ENCODE measurements at places on chromosomes 3 and 15.

DNA sequence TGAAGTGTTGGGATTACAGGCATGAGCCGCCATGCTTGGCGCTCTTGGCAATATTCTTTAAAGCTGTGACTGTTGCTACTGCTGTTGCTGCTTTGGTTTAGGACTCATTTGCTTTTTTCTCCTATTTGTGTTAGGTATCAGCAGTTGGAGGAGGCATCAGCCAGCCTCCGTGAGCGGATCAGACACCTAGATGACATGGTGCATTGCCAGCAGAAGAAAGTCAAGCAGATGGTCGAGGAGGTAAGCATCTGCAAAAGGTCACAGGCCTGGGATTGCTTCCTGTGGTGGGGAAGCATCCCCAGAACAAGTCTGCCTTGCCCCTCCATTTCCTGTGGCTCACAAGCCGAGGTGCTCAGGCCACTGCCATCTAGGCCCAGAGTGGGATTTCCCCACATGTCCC is 47.6 kb downstream of the MYZAP start:
- no peak for DNase-seq

DNA sequence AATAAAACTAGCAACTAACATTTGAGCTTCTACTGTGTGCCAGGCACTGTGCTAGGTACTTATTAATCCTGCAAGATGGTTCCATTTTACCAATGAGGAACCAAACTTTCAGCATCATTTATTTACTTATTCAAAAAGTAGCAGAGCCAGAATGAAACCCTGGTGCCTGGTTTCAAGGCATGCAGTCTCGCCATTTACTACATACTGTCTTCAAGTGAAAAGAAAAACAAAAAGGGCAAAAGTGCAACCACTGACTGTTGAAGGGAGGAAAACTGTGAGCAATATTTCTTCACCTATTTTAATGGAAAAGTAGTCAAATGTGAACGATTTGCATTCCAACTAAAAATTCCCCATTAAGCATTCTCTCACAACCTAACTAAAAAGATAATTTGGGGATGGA is 8.7 kb downstream of the DCUN1D1 start:
- DNase-seq: no peak

DNA sequence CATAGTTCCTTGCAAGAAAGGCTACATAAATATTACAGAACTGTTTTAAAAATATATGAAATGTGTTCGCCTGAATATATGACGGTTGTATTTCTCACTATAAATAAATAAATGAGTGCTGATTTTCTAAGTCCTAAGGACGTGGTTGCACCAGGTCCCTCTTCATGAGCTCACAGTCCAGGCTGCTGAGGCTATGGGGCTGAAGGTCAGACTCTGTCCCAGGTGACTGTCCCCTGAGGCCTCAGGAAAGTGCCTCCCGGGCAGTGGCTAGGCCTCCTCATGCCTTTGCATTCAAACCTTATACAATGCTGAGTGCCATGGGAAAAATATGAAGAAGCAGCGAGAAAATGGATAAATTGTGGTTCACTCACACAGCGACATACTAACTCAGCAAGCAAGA is 43.5 kb upstream of the SSR3 start:
- no peak for DNase-seq

GRCh38 chr3:17749281-17749680 is 6.8 kb upstream of the TBC1D5 start:
- no peak for DNase-seq

DNA sequence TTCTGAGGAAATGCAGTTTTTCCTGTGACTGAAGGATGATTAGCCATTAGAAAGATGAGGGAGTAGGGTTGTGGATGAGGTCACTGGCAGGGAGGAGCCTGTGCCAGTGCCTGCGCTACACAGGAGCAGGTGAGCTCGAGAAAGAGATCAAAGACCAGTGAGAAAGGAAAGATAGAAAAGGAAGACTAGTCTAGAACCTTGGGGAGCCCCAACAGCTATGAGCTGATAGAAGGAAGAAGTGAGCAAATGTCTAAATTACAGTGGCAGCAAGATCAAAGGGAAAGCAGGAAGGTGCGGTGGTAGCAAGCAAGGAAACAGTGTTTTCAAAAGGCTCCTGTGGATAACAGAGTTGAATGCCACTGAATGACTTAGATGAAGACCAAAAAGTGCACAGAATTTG is 39.6 kb downstream of the LNP1 start:
- DNase-seq: no peak

DNA sequence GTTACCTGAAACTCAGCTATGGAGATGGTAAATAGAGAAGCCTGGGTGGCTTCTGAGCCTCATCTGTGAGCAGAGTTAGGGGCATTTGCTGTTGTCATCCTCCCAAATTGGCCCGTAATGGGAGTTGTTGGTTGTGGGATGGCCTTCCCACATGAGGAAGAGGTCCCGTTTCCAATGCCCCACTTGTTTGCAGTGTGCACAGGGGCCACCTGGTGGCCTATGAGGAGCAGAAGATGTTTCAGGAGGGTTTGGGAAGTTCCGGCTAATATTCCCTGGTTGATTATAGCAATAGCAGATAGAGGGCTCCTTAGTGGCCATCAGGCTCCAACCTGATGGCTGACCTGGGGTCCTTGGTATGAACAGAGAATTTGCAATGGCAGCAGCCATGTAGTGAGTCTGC is 1546.5 kb downstream of the OTOL1 start:
- DNase-seq: no peak

DNA sequence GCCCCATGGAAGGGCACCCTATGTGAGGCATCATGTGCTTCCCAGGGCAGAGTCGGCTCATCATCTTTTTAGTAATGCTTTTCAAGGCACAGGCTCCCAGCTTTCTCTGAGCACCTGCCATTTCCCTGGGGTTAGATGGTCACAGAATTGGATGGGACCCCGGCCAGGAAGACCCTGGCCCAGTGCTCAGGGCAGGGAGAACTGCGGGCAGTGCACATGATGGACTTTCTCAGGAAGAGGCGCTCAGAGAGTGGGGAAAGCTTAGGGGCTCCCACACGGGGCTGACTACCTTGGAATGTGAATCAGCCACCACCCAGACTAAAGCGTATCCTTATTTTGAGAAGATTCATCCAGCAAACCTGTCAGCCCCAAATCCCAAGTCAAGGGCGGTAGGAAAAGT is 16.5 kb upstream of the SKOR1 start:
- no peak for DNase-seq

DNA sequence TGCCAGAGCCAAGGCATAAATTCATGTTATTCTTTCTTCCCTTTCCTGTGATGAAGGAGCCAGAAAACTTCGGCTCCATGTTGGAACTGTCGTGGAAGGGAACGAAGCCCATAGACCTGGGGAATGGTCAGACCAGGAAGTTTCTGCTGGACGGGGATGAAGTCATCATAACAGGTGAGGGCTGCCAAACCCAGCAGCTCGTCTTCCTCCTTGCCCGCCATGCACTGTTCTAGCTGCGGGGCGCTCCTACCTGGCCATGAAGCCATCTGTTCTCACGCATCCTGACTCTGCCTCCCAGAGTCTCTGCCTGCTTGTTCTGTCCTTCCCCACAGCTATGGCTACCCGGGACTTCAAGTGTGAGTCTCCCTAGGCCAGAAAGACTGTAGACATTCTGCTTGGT is 28.2 kb downstream of the FAH start:
- no peak for DNase-seq

DNA sequence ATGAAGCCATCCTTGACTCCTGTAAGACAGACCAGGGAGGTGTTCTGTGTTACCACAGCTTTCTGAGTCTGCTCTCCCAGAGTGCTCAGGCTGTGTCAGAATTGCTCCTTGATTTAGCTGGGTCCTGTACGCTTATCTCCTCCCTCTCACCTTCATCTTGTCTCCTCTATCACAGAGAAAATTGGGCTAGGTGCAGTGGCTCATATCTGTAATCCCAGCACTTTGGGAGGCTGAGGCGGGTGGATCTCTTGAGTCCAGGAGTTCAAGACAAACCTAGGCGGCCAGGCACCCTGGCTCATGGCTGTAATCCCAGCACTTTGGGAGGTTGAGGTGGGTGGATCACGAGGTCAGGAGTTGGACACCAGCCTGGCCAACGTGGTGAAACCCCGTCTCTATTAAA is 5.9 kb downstream of the SCAMP5 start:
- no peak for DNase-seq

GRCh38 chr15:92796161-92796611 is 103.9 kb upstream of the CHD2 start:
- no peak for DNase-seq

DNA sequence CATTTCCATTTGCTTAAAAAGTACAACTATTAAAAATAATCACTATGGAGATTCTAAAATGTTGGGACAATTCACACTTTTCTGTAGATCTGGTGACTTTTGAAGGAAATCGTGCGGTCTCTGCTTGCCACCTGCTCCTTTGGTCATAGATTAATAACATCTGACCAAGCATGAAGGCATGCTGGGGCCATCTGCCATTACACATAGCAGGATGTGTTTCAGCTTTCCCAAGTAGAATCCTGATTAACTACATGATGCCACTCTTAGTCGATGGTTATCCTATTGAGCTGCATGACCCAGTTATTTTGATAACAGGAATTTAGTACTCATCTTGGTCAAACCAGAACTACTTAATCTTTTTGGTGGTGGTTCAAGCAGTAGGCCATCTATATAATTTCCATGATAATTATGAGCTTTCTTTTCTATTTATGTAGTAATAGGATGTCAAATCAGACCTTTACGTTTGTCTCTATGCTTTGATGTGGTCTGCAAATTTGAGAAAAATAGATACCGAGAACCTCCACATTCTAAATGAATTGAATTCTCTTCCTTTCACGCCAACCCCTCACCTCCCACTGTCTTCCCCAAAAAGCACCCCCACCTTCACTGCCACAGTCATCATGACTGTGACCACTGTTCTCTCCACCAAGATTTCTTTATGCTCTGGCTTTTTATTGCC is 158.1 kb downstream of the DIPK2A start:
- DNase-seq: no peak

GRCh38 chr3:19216669-19217337 is 68.5 kb downstream of the KCNH8 start:
- no peak for DNase-seq

DNA sequence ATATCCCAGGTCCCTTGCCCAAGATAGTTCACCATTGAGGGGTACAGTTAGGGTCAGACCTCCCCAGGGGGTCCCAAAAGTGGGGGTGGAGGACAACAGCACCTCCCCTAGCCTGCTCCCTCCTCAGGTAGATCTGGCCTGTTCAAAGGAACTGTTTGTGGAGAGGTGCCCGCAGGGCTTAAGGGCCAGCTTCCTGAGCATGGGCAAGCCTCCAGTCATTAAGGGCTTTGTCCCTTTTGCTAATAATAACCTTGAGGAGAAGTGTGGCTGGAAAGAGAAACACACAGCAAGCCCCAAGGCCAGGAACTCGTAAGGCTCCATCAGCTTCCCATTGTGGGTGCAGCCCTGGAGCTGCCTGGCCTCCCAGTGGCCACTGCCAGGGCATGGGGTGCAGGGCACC is 47.4 kb downstream of the ISG20 start:
- DNase-seq: no peak

All from NCI-H1436 treated with DMSO at 0.1 percent for 48 hours (cell line).